Thymus (tissue), 14 donors: ENCODE measurements at places on chromosomes 11 and 22. TPM values are rescaled to one million over a fixed set of nuclear protein-coding genes. Genes with fewer than 3 reads are reported as not detected.

DNA sequence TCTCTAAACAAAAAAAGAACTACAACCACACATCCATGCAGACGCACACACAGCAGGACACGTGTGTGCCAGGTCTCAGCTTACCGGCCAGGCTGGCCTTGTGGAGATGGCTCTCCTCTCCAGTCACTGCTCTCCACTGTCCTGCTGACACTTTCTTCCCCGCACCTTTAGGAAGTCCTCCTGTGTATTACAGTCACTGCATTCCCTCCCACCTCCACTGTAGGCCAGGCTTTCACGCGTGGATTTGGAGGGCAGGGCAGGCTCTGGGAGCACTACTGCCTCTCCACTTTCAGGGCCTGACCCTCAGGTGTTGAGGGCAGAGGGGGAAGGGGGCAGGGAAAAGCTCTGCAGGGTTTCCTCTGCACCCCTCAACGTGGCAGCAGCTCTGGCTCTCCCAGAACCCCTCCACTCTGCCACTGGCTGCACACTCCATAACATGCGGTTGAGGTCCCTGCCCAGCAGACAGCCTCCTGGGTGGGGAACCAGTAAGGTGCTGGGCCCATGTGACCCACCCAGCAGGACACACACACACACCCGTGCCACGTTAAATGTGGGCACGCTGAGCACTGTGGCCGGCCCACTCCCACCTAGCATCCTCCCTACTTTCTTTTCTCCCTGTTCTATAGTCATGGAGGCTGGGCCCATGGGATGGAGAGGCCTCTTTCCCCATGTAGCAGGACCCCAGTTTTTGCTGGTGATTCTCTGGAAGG is 107.0 kb upstream of the PITPNB start:
- H3K4me1 ChIP-seq, result peaks cover 45% of the 10 kb centered on the region
- DNase-seq, result no peak
- no peak overlapping the region for H3K27ac ChIP-seq
- H3K27me3 ChIP-seq, result no peaks in the 10 kb centered on the region

DNA sequence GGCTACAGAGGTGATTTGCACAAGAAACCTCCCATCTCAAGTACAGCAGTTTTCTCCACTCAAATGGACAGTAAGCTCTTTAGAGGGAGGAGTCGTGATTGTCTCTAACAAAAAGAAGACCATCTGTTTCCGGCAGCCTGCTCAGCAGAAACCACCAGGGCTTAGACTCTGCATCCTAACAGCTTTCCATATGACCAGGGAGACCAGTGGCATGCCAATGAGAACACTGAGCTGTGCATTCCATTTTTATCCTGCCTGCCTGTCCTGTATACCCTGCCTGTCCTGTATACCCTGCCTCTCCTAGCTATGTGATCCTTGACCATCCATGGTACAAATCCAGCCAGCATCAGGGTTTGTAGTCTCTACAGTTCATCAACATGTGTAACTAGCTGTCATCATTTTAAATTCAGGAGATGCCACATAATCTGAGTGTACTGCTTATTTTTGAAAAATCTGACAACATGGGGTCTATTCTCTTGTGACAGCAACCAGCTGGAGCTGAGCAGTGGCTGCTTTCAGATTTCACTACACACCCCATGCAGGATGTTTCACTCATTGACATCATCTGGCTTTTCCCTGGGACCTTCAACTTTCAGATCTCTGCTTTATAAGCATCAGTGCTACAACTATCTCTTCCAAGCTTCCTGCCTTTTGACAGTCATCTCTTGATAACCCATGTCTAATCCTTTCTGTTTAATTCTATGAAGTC is 50.5 kb upstream of the POU2AF2 start:
- no peaks in the 10 kb centered on the region for H3K4me1 ChIP-seq
- H3K36me3 ChIP-seq, result no peaks in the 10 kb centered on the region
- H3K27me3 ChIP-seq, result no peaks in the 10 kb centered on the region
- H3K27ac ChIP-seq, result no peak overlapping the region
- no peak for DNase-seq

DNA sequence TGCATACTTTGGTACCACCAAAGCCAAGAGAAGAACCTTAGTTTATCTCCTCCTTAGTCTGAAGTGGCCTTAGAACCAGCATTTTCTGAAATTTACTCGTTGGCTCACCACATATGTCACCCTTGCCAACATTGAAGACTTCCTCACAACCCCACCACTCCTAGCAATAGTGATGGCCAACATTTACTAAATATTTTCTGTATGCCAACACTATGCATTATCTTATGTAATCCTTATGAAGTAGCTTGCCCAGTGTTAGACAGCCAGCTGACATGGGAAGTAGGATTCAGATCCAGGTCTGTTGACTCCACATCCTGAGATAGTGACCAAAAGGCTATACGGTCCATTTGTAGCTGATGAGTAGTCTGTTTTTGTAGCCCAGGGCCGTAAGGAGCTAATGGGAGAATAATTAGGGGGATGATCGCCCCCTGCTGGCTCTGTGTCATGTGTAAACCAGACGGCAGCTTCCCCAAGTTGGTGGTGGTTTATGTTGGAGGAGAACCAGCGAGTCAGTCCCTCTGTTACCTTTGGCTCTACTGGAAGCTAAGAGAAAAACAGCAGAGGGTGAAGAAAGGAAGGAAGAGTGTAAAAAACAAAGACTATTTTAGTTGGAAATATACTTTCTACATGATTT is 120.5 kb upstream of the RASSF10 start:
- no peaks in the 10 kb centered on the region for H3K4me1 ChIP-seq
- no peak overlapping the region for H3K27ac ChIP-seq
- no peak overlapping the region for H3K4me3 ChIP-seq
- peak; percentile 8 for DNase-seq

DNA sequence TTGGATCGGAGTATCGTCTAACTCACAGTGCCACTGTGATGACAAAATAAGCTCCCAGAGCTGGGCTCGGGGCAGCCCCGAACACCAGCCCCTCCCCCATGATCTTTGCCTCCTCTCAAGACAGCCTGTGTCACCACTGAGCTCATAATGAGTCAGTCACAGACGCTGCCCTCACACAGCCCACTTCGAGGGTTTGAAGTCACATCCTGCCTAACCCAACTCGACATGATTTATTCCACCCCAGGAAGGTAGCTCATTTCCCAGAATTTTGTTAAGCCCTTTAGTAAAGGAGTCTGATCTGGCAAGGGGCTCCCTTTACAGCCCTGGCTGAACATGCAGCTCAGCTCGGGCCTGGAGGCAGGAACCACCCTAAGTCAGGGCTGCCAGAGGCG is 22.8 kb downstream of the MYH9 start:
- H3K27ac ChIP-seq, result peak overlapping the region; percentile 46
- DNase-seq, result no peak
- no peaks in the 10 kb centered on the region for H3K27me3 ChIP-seq
- peaks cover 96% of the 10 kb centered on the region for H3K4me1 ChIP-seq
- H3K4me3 ChIP-seq, result no peak overlapping the region

GRCh38 chr11:17799147-17799546 is 64.6 kb downstream of the KCNC1 start:
- H3K4me3 ChIP-seq, result no peak overlapping the region
- H3K27ac ChIP-seq, result no peak overlapping the region
- no peak for DNase-seq

DNA sequence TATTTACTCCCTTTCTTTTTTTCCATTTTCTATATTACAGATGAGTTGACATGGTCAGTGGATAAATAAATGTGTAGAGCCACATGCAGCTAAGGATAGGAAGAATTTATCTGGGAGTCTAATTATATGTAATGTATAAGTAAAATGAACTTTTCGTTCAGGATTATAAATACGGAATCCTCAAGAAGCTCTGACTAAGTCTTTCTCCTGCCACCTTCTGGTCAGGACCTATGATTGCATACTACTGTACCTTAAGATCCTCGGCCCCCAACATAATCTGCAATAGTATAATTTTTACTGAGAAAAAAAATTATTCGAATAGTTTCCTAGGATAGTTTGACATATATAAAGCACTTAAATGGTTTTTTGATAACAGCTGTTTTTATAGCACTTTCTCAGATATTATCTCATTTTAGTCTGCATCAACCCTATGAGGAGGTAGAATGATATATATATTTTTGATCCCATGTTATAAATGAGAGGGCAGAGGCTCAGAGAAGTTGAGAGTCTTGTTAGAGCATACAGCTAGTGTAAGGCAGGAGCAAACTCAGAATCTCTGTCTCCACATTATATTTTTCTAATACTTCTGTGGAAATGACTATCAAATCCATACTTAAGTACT is 36.1 kb downstream of the CCDC90B start:
- H3K27me3 ChIP-seq, result no peaks in the 10 kb centered on the region
- no peak overlapping the region for H3K27ac ChIP-seq
- no peaks in the 10 kb centered on the region for H3K4me1 ChIP-seq
- H3K36me3 ChIP-seq, result no peaks in the 10 kb centered on the region

- peaks cover 43% of the 10 kb centered on the region for H3K27me3 ChIP-seq
- no peak overlapping the region for H3K4me3 ChIP-seq
- H3K4me1 ChIP-seq, result peaks cover 6% of the 10 kb centered on the region
- H3K36me3 ChIP-seq, result no peaks in the 10 kb centered on the region
Observed at GRCh38 chr22:45881524-45881875, 95.5 kb downstream of the WNT7B start.

- peaks cover 29% of the 10 kb centered on the region for H3K36me3 ChIP-seq
- no peaks in the 10 kb centered on the region for H3K27me3 ChIP-seq
- H3K27ac ChIP-seq, result no peak overlapping the region
- no peak for DNase-seq
- no peak overlapping the region for H3K4me3 ChIP-seq
Observed at GRCh38 chr11:528815-529727, 6.3 kb downstream of the HRAS start.

DNA sequence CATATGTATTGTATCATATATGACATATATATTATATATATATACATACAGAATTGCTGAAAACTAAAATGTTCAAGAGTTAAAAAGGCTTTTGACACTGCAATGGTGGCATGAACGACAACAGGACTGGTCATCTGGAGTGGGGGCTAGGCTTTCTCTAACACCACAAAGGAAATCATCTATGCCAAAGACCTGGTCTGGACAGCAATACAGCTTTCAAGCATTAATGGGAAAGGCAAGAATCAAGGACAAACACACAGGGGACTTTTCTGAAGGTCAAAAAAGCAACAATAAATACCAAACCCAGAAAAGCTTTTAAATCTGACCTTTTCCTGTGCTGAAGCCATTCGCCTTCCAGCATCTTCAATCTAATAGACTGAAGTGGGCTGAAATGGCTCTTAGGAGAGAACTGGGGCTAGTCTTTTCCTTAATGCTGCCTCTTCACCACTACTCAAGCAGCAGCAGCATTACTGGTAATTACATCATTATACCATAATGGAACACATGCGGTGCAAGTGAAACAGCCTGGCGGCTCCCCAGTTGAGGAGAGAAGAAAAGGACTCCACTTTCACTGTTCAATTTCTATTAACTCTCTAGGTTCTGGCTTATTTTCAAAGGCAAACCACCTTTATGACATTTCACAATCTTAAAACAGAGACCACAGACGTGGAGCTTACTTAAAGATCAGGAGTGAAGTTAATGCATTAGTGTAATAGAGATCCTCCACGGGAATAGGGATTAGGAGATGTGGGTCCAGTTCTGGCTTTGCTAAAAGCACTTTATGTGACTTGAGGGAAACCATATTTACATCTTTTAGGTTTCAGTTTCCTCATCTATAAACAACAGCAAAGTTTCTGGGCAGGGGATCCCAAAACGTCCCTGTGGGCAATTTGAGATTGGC is 63.0 kb downstream of the GAB2 start:
- no peaks in the 10 kb centered on the region for H3K36me3 ChIP-seq
- peaks cover 39% of the 10 kb centered on the region for H3K4me1 ChIP-seq
- DNase-seq, result no peak
- no peak overlapping the region for H3K27ac ChIP-seq

DNA sequence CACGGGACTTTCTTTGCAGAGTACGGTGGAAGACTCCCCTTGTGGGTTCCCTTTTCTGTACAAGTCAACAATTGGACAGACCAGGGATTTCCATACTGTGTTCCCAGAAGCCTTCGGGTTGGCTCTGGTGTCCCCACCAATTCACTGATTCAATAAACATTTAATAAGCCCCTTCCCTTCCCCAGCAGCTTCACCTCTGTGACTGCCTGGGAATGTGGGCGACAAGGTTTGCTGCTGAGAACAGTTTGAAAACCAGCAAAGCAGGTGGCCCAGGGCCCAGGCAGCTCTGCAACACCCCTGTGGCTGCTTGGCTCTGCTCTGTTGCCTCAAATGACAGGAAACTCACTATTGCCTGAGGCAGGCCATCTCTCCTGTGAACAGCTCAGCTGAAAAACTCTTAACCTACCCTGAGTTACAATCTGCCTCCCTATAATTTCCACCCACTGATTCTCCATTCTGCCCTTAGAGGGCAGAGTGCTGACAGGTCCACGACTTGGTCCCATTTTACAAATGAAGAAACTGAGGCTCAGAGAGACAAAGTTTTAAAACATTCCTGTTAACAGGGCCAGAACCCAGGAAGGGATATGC is 10.4 kb downstream of the ADORA2A start:
- H3K4me1 ChIP-seq, result peaks cover 77% of the 10 kb centered on the region
- H3K27me3 ChIP-seq, result no peaks in the 10 kb centered on the region
- H3K36me3 ChIP-seq, result peaks cover 91% of the 10 kb centered on the region
- DNase-seq, result no peak
- H3K4me3 ChIP-seq, result peak overlapping the region; percentile 87

GRCh38 chr11:67105964-67106363 is 13.1 kb upstream of the KDM2A start:
- no peaks in the 10 kb centered on the region for H3K27me3 ChIP-seq
- H3K36me3 ChIP-seq, result no peaks in the 10 kb centered on the region

DNA sequence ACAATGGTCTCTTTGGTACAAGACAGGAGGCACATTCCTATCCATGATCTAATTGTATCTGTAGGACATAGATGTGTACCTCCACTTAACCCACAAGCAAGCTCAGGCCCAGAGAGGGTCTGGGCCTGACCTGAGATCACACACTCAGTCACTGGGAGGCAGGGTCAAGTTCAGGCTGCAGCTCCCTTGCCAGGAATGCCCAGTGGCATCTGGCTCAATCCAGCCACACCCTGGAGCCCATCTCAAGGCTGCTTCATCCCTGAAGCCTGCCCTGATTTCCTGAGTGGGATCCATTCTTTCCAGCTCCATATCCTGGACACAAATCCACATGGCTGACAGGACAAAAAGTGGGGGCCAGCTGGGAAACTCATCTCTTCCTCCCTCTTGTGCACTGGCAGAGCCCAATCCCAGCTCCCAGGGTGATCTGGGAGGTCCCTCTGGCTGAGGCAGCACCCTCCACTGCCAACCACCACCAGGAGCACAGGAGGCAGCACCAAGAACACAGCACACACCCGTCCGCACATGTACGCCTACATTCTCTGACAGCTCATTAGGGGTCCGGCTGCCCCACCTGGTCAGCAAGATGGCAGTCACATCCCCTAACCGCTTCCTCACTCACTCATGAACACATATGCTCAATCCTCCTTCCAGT is 39.2 kb upstream of the KLHL35 start:
- no peaks in the 10 kb centered on the region for H3K36me3 ChIP-seq
- no peaks in the 10 kb centered on the region for H3K27me3 ChIP-seq
- H3K27ac ChIP-seq, result no peak overlapping the region
- H3K4me3 ChIP-seq, result no peak overlapping the region

- no peaks in the 10 kb centered on the region for H3K27me3 ChIP-seq
- H3K36me3 ChIP-seq, result no peaks in the 10 kb centered on the region
- DNase-seq, result no peak
- no peak overlapping the region for H3K27ac ChIP-seq
Observed at GRCh38 chr11:120391854-120392253, 55.6 kb downstream of the ARHGEF12 start.

GLYAT gene
- not detected for total RNA-seq

PATE2 gene
- total RNA-seq, result 0.09 TPM

SLC22A12 gene
- not detected for total RNA-seq

OR51B5 gene
- total RNA-seq, result 0.14 TPM

PPP6R2 gene
- 45.7 TPM for total RNA-seq

ACR gene
- total RNA-seq, result not detected

SYT12 gene
- total RNA-seq, result 0.09 TPM

SYCE3 gene
- total RNA-seq, result 0.19 TPM

POU2AF2 gene
- 1.0 TPM for total RNA-seq

TSGA10IP gene
- total RNA-seq, result 0.09 TPM
